ENCODE measurements at places on chromosomes 13 and 19. TPM values are rescaled to one million over a fixed set of nuclear protein-coding genes. Genes with fewer than 3 reads are reported as not detected.

SLC6A16 gene
- total RNA-seq: 2.5 TPM

DNA sequence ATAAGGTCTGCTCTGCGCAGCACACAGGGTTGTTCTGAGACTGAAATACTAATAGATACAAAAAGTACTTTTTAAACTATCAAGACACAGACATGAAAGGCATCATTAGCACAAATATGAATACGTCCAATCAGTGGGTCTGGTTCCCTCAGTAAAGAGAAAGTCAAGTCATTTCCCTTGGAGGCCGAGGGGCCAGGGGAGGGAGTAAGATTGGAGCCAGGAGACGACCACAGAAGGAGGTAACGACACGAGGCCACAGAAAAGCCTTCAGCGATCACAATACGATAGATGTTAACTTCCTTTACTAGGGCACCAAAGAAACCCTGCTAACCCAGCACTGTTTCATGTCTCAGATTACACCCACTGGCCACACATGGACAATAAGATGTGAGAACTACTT lies 5.3 kb downstream of the CARS2 start:
- peaks cover 61% of the 10 kb centered on the region for H3K4me1 ChIP-seq
- H3K27ac ChIP-seq: no peak overlapping the region
- DNase-seq: no peak
- no peak overlapping the region for H3K4me3 ChIP-seq
- H3K27me3 ChIP-seq: no peaks in the 10 kb centered on the region

ZNF845 gene
- total RNA-seq: 9.9 TPM

LSM7 gene
- 135 TPM for total RNA-seq

DNA sequence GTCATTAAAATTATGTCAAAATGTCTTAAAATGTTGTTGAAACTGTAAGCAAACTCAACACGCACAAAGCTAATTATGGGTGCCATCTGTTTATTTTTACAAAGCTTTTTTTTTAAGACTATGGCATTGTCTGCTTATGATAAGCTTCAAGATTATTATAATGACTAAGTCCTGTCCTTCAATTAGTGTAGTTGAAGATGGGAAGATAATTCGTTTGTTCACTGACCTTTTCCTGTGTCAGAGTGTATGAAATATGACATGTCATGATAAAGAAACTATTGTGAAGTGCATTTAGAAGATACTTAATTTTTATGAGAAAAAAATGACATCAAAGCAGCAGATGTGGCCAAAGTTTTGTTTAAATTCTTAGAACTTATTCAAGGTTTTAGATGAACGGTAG lies 211.3 kb downstream of the PCCA start:
- no peaks in the 10 kb centered on the region for H3K4me1 ChIP-seq
- no peak overlapping the region for H3K27ac ChIP-seq
- H3K4me3 ChIP-seq: no peak overlapping the region
- peaks cover 11% of the 10 kb centered on the region for H3K36me3 ChIP-seq
- no peaks in the 10 kb centered on the region for H3K27me3 ChIP-seq

GSX1 gene
- not detected for total RNA-seq

GRCh38 chr19:17266589-17266974 lies 661 bp upstream of the BABAM1 start:
- peak overlapping the region; percentile 78 for H3K27ac ChIP-seq
- peaks cover 25% of the 10 kb centered on the region for H3K4me1 ChIP-seq
- H3K27me3 ChIP-seq: no peaks in the 10 kb centered on the region
- peaks cover 7% of the 10 kb centered on the region for H3K36me3 ChIP-seq
- no peak for DNase-seq
- H3K4me3 ChIP-seq: peak overlapping the region; percentile 91

DNA sequence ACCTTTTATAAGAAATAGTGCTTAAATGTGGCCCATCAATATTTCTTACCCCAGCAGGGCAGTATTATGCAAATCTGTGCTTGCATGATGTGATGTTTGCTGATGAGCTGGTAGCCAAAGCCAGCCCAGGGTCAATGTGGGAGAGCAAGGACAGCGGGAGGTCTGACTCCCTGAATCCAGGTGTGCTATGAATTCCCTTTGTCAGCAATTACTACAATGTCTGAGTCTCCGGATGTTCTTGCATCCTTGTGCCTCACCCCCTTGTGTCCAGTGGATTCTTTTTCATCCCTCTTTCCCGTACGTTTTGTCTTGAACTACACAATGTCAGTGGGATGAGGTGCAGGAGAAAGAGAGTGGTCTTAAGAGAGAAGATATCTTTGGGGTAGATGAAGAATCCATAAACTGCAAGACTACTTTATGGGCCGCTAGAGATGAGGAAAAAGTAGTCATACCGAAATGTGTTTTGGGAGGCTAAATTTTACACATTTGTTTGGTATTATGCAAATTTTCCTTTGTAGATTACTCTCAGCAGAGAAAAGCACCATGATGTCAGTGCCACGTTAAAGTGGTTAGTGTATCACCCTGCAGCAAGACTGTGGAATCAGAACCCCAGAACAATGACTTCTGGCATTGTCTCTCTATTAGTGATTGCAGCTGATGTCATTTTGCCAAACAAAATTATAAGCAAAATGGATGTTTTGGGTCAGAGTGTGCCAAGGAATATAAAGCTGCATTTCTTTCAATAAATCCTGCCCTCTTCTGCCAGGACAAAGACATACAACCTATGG lies 53.5 kb upstream of the TSHZ3 start:
- H3K27me3 ChIP-seq: no peaks in the 10 kb centered on the region
- H3K36me3 ChIP-seq: no peaks in the 10 kb centered on the region
- no peak overlapping the region for H3K4me3 ChIP-seq
- no peak for DNase-seq

- H3K27ac ChIP-seq: peak overlapping the region; percentile 25
- H3K4me3 ChIP-seq: no peak overlapping the region
- no peaks in the 10 kb centered on the region for H3K27me3 ChIP-seq
- DNase-seq: no peak
- H3K4me1 ChIP-seq: peaks cover 41% of the 10 kb centered on the region
- peaks cover 58% of the 10 kb centered on the region for H3K36me3 ChIP-seq
Observed at GRCh38 chr13:30633861-30634260, 16.1 kb downstream of the USPL1 start.

GRCh38 chr13:36891752-36892151 lies 28.3 kb downstream of the SMAD9 start:
- H3K27me3 ChIP-seq: peaks cover 47% of the 10 kb centered on the region
- no peak for DNase-seq

TSHZ3 gene
- 1.5 TPM for total RNA-seq

GRCh38 chr13:53326716-53327115 lies 298.1 kb downstream of the OLFM4 start:
- H3K27ac ChIP-seq: no peak overlapping the region
- H3K4me3 ChIP-seq: no peak overlapping the region
- no peak for DNase-seq
- no peaks in the 10 kb centered on the region for H3K27me3 ChIP-seq
- no peaks in the 10 kb centered on the region for H3K4me1 ChIP-seq

All from activated CD8-positive, alpha-beta memory T cell treated with anti-CD3 and anti-CD28 coated beads, Interleukin-2, amount 10 ng/mL, durations not matched to agents 7 days and 5 days (primary cell).